ENCODE measurements at places on chromosomes 6 and 20.

GRCh38 chr20:19009081-19009688 is 195.6 kb downstream of the SCP2D1 start:
- DNase-seq = no peak

DNA sequence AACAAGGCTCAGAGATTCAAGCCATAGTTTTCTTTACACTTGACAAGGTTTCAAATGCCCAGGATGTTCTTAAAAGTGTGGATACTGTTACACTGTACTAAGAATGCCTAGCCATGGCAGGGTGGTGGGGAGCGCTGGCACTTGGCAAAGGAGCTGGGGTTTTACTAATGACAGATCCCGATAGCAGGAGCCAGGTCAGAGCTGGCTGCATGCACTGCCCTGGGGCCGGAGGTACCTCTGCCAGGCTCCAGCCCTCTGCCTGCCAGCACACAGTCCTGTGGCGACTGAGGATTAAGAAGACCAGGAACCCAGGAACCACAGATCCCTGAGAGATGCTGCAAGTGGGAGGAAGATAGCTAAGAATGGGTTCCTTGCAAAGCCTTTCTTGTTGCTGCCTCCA is 260.3 kb downstream of the ALDH8A1 start:
- DNase-seq = no peak

GRCh38 chr6:43715056-43715788 is 27.6 kb upstream of the MRPS18A start:
- no peak for DNase-seq

DNA sequence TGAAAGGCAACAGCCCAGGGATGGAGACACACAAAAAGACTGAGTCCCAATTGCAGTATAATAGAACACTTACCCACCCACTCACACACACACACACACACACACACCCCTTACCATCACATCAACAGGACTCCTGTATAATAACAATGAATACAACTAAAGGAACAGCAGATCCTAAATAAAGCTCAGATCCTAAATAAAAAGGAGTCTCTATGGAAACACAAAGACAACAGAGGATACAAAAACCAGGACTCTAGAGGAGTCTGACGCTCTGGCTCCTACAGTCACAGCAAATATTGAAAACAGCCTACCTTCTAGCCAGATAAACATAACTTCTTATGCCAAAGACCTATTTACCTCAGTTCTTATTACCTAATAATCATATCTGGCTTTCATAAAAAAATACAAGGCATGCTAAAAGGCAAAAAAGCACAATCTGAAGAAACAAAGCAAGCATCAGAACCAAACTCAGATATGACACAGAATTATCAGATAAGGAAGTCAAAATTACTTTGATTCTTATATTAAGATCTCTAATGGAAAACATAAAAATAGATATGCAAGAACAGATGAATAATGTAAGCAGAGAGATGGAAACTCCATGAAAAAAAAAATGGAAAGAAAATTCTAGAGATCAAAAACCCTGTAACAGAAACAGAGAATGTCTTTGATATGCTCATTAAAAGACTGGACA is 134.9 kb downstream of the MMUT start:
- no peak for DNase-seq

- no peak for DNase-seq
Measured at GRCh38 chr20:4866429-4866828, 134.9 kb downstream of the SLC23A2 start.

DNA sequence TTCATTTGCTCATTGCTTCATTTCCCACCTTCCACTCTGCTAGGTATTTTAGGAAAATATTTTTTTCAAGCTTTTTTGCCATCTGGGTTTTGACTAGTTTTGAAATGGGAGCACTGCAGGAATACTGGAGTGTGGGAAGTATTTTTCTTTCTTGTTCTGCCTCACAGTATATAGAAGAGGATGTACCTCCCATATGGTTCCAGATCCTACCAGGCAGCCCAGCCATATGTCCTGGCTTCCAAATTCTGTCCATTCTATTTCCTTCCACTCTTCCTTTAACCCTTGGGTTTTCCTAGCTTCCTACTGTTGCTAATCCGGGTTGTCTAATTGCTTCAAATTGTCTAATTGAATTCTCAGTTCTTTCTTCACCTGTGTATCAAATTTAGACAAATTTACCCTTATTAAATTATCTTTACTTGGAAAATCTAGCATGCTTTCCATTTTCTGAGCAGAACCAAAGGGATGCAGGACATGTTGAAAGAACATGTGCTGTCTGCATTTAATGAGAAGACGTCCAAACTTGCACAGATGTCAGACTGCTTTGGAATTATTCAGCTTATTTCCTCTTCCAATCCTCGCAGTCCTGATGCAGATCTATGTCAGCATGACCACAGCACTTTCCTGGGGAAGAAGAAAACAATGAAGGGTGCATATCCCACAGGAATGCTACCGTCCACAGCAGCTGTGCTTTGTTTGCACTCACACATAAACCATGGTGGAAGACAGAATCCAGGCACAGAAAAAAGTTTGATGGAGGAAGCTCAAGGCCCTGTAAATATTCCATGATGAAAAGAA is 1273.9 kb upstream of the MAP3K7 start:
- no peak for DNase-seq

DNA sequence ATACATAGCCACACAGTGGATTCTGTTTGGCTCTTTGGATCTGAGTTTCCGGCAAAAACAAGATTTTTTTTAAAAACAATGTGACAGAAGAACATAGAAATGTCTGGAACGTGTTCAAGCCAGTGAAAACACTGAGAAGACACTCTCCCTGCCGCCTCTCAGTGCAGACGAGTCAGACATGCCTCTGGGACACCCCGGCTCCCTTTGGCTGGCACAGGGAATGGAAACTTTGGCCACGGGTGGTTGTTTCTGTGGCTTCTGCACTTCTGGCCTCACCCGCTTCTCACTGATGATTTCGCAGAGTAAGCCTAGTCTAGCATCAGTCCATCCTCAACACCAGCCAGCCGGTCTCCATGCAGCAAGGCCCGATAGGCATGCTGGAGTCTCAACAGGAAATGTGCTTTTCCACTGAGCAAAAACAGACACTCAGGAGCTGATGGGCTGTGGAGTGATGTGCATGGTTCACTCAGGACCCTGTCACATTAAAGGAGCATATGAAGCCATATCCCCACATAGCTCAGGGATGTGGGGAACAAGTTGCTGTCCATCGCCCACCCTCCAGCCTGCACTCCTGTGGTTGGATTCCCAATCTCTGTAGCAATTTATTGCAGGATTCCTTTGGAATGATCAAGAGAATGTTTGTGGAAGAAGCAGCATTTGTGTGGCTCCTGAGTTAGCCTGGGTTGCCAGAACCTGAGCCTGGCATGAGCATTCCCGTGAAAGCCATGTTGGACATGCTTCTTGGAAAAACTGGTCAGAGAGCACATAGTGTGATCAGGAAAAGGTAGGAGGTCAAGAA is 262.0 kb upstream of the RIN2 start:
- no peak for DNase-seq

GRCh38 chr20:23244156-23244915 is 106.3 kb upstream of the NXT1 start:
- no peak for DNase-seq

DNA sequence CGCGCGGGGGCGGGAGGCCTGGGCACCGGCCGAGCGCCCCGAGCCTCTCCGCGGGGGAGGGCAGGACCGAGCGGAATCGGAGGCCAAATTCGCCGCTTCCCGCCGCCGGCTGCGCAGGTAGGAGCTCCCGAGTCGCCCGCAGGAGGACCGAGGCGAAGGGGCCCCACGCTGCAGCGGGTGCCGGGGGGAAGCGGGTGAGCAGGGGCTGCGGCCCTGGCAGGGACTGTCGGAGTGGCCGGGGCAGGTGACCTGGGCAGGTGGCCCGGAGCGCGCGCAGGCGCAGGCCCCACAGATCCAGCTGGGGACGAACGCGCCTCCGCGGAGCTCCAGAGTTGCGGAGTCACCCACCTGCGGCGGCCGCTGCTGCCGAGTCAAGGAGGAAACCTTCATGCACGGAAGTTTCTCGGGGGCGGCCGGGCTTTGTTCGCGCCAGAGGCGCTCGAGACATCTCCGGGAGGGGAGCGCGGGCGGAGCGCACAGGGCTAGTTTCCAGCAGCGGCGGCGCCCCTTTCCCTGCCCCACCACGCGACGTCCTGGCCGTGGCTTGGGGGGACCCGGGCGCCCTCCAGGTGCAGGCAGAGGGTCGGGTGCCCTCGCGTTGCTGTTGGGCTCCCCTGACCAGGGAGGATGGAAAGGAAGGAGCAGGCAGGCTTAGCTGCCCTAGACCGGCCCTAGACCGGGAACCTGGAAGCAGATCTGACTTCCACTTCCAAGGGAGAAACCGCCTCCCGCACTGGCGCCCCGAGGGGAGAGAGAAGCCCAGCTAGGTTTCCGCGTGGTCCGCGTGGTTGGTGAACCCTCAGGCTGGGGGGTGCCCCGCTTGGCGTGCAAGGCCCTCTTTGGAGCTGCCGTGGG is 590 bp downstream of the SLCO4A1 start:
- DNase-seq = no peak

- DNase-seq = no peak
Measured at GRCh38 chr6:99013145-99013544, 65.4 kb upstream of the FBXL4 start.

GRCh38 chr6:158311193-158311592 is 1.1 kb upstream of the TULP4 start:
- no peak for DNase-seq

- no peak for DNase-seq
Measured at GRCh38 chr6:56076033-56076432, 171.3 kb downstream of the COL21A1 start.

DNA sequence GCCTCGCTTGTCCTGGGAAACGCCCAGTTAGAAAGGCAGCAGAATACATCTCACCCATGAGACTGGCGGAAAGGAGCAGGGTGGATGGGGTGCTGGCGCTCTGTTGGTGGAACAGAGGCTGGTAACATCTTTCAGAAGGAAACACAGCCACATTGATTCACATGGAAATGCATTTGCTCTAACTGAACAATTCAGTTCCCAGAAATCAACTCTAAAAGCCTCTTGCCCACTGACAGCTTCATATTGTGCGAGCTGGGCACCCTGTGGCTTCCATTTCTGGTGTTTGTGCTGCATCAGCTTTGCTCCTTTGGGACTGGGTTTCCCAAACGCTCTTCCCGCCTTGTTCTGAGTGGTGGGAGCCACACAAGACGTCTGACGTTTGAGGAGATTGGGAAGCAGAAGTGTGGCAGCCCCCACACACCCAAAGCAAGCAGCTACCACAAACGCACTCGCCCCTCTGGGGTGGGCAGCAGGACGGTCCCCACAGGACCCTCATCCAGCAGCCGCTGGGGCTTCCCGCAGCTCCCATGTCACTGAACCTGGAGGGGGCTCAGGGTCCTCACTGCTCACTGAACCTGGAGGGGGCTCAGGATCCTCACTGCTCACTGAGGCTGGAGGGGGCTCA is 229.5 kb downstream of the ERMARD start:
- no peak for DNase-seq

GRCh38 chr20:53292347-53292746 is 301.3 kb downstream of the ZNF217 start:
- no peak for DNase-seq

GRCh38 chr6:20577173-20577688 is 43.0 kb downstream of the CDKAL1 start:
- DNase-seq = no peak

DNA sequence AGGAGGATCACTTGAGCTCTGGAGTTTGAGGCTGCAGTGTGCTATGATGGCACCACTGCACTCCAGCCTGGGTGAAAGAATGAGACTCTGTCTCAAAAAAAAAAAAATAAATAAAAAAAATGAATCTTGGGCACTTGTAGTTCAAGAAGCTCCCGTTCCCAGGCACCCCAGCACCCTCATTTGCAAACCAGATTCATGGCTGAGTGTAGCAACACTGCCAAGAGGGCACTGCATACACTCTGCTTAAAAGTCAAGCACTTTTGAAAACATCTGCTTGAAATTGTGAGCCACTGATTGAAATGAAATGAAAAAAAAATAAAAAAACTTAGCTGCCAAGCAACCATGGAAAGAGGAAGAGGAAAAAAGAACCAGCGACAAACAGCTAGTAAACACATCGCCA is 124.7 kb upstream of the SASH1 start:
- DNase-seq = no peak

DNA sequence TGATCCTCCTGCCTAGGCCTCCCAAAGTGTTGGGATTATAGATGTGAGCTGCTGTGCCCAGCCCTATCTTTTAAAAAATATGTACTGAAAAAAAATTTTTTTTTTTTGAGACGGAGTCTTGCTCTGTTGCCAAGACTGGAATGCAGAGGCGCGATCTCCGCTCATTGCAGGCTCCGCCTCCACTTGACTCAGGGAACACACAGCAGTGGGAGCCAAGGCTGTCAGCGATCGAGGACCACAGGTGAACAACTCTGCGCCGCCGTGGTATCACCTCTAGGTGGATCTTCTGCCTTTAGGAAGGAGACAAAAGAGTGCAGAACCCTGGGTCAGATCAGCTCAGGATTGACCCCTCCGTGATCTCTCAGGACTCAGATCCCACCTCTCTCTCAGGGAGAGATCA is 13.7 kb downstream of the RAET1E start:
- no peak for DNase-seq

GRCh38 chr20:13567663-13568062 is 71.1 kb downstream of the TASP1 start:
- no peak for DNase-seq

GRCh38 chr20:38338849-38339520 is 7.3 kb upstream of the LBP start:
- DNase-seq = no peak

DNA sequence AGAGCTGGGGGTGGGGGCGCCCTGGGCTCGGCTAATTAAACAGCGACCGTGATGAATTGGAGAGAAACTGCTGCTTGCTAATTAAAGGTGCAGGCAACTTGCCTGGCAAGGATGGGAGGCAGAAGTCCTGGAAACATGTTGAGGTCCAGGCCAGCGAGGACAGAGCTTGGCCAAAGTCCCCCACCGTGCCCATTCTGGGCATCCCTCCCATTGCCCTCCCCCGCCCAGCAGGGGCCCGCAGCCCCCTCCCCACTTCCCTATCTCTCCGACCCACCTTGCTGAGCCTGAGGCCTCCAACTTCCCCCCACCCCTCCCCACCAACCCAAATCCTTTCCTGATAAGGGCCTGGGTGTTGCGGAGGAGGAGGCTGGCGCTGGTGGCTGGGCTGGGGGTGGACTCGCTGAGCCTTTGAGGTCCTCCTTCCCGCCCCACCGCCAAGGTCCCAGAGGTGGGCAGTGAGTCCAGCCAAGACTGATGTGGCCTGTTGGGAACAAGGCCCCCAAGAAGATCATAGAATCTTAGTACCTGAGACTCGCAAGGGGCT is 23.3 kb downstream of the C20orf203 start:
- no peak for DNase-seq

GRCh38 chr6:3405182-3405518 is 51.7 kb downstream of the SLC22A23 start:
- DNase-seq = no peak

DNA sequence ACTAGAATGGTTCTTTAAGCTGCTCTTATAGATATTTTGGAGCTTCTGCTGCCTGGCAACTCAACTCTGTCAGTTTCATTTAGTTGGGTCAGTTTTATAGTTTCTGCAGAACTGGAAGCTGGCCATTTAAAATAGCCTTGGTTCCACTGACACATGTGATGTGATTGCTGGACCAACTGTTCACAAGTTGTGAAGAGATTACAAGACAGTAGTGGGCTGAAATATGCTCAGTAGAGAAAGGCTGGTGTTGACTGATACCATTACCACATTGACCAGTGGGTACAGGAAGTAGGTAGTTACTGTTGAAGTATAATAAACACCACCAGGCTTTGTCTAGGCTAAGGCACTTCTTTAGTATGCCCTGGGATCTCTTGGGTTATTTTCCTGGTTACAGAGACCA is 39.0 kb downstream of the BCKDHB start:
- DNase-seq = no peak

All from activated T-helper 1 cell treated with anti-CD3 and anti-CD28 coated beads, Interleukin-2, amount 50 U/mL, for 16 hours (primary cell).